Testis (tissue), 5 donors: ENCODE measurements at places on chromosomes 6 and 20. TPM values are rescaled to one million over a fixed set of nuclear protein-coding genes. Genes with fewer than 3 reads are reported as not detected.

DNA sequence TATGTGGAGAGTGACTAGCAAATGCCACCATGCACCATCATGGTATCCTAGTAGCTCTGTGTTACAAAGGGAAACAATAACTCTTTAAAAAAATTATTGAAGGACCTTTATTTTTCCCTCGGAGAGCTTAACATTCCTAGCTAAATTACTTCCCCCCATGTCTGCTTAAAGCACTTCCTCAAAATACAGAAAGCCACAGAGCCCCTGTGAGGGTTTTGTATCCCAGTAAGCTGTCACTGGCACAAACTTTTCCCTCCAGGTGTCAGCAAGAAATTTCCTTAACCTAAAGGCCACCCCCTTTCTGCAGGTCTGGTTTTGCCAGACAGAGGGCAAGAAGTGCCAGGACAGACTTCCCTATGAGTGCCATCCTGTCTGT, 340.0 kb upstream of the PRDM1 start:
- H3K36me3 ChIP-seq: no peaks in the 10 kb centered on the region
- H3K27me3 ChIP-seq: no peaks in the 10 kb centered on the region
- H3K27ac ChIP-seq: no peak overlapping the region
- DNase-seq: no peak
- H3K4me3 ChIP-seq: no peak overlapping the region

DNA sequence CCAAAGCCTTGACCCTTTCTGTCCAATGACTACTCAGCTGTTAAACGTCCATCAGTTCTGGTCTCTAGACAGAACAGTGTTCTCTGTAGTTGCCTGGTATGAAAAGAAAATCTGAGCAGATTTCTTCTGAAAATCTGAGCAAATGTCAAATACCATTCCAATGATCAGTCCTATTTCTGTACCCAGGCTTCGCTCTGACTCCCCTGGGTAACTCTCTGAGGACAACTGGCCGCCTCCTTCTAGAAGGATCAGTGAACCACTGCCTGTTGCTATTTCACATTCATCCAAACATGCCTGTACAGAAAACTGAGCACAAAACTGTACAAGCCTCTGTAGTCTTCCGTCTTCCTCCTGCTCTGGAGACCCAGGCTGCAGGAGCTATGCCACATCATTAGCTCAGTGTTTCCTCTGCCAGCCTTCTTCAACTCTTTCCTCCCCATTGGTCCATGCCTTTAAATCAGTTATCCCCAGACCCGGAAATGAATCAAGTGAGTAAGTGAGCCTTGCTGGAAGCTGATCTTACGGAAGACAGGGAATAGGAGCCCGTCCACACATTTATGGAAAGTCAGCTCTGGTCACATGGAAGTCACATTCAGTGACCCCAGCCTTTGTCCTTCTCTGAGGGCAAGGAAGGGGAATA, 63.3 kb downstream of the DAAM2 start:
- no peak overlapping the region for H3K27ac ChIP-seq
- no peaks in the 10 kb centered on the region for H3K36me3 ChIP-seq
- no peaks in the 10 kb centered on the region for H3K27me3 ChIP-seq

DNA sequence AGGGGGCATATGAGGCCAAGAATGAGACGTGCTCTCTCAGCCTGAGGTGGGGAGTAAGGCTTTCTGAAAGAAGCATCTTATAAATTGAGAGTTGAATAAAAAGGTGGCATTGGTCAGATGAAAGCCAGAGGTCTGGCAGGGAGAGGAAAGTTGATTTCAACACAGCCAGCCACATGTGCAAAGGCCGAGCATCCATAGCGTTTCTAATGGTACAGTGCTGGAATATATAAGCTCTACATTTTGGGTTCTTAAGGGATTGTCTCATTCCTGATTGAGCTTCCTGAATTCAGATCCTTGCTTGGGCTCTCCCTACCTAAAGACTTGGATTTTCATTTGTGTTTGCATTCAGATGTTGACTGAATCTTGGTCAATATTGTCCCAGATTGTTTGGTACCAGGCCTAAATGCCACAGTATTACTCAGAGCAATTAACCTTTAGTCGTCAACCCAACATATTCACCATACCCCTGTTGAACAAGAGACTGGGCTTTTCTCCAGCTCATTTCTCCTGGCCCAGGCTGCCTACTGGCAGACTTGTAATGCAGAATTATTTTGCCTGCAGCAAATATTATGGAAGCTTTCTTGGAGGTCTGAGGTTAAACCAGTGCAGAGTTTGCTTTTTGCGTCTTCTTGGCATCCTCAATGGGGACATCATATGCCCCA, 14.5 kb upstream of the BCAS1 start:
- no peaks in the 10 kb centered on the region for H3K36me3 ChIP-seq
- no peak overlapping the region for H3K4me3 ChIP-seq
- H3K27ac ChIP-seq: no peak overlapping the region
- DNase-seq: no peak
- H3K27me3 ChIP-seq: no peaks in the 10 kb centered on the region

DNA sequence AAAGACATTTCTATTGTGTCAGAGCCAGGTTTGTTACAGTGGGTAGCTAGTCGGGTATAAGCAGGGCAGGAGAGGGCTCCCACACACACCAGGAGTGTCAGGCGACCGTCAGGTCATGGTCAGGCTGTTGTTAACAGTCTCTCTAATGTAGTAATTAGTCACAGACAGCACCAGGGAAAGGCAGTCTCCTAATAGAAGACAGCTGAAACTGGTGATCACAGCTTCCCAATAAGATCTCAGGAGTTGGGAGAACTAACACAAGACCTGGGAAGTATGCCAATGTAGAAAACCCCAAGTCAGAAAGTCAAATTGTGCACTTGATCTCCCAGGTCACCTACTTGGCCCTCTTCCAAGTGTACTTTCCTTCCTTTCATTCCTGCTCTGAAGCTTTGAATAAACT, 53.0 kb upstream of the GPR6 start:
- peaks cover 9% of the 10 kb centered on the region for H3K4me1 ChIP-seq
- no peaks in the 10 kb centered on the region for H3K36me3 ChIP-seq
- H3K4me3 ChIP-seq: no peak overlapping the region
- no peak for DNase-seq

The GPR6 gene
- total RNA-seq: not detected

GRCh38 chr6:52157301-52157941, 28.8 kb upstream of the IL17A start:
- no peaks in the 10 kb centered on the region for H3K27me3 ChIP-seq
- H3K4me3 ChIP-seq: no peak overlapping the region
- DNase-seq: no peak
- H3K4me1 ChIP-seq: no peaks in the 10 kb centered on the region
- H3K36me3 ChIP-seq: no peaks in the 10 kb centered on the region
- no peak overlapping the region for H3K27ac ChIP-seq

DNA sequence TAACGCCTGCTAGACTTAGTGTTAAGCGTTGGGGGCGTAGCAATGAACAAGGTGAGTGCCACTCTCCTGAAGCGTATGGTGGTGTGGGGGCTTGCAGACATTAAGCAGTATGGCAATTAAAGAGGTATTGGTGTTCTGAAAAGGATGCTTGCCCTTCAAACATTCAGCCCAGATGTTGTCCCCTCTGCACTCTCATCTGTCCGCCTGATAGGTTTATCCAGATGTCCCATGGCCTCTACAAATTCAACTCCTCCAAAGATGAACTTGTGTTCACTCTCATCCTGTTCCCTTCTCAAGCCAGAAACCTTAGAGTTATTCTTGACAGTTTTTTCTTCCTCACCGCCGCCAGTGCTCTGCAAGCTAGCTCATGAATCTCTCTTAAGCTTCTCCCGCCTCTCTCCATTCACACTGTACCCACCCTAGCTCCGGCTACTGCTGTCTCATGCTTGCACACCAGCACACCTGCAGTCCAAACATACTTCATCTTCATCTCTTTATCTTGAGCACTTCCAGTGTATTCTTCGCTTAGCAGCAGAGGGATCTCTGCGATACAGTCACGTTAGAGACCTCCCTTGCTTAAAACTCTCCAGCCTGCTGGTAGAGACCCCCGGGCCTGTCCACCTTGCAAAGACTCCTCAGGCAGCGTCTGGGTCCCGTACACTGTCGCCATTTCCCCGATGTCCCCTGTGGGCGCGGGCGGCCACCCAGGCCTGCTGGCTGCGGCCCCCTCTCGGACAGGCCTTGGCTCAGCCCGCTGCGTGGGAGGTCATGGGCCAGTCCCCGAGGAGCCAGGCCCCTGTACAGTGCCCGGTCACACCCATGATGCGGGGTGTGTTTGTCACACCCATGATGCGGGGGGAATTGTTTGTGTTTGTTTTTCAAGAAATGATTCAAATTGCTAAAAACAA, 962 bp downstream of the DDX27 start:
- no peaks in the 10 kb centered on the region for H3K27me3 ChIP-seq
- peaks cover 9% of the 10 kb centered on the region for H3K4me1 ChIP-seq
- DNase-seq: no peak
- no peaks in the 10 kb centered on the region for H3K36me3 ChIP-seq

DNA sequence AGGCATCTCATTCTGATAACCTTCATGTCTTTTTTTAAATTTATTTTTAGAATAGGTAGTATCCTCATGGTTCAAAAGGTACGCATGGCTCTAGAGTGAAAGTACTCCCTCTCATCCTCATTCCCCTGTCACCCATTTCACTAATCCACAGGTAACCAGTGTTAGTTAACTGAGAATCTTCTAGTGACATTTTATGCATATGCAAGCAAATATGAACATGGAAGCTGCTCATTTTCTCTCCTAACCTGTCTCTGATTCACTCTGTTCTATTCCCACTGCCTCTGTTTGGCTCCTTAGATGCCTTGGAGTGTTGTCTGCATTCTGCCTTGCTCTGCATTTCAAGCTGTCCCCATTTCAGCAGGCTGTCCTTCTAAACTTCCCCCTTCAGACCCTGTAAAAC, 4.5 kb downstream of the NCOA7 start:
- H3K27me3 ChIP-seq: no peaks in the 10 kb centered on the region
- H3K4me3 ChIP-seq: no peak overlapping the region
- no peak for DNase-seq
- H3K36me3 ChIP-seq: no peaks in the 10 kb centered on the region

DNA sequence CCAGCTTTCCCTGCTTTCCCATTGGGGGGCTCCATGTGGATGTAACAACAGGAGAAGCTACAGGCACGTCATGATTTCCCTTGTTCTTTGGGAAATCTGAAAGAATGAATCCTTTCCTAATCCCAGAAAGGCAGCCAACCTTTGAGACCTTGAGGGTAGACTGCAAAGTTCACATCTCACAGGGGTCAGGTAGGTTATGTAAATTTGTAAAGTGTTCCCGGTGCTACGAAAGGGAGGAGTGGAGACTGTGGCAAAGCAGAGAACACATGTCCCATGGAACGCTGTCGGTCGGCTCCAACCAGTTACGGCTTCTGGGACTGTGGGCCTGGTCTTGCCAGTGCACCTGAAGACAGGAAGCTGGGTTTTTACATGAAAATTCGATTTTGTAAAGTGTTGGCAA, 85.1 kb downstream of the RSPH3 start:
- no peaks in the 10 kb centered on the region for H3K36me3 ChIP-seq
- H3K27me3 ChIP-seq: no peaks in the 10 kb centered on the region

- H3K4me1 ChIP-seq: peaks cover 60% of the 10 kb centered on the region
- H3K4me3 ChIP-seq: no peak overlapping the region
- no peaks in the 10 kb centered on the region for H3K36me3 ChIP-seq
- no peak overlapping the region for H3K27ac ChIP-seq
Measured at GRCh38 chr20:45921337-45922189, 9.6 kb upstream of the PLTP start.

The CAP2 gene
- total RNA-seq: 1.6 TPM

DNA sequence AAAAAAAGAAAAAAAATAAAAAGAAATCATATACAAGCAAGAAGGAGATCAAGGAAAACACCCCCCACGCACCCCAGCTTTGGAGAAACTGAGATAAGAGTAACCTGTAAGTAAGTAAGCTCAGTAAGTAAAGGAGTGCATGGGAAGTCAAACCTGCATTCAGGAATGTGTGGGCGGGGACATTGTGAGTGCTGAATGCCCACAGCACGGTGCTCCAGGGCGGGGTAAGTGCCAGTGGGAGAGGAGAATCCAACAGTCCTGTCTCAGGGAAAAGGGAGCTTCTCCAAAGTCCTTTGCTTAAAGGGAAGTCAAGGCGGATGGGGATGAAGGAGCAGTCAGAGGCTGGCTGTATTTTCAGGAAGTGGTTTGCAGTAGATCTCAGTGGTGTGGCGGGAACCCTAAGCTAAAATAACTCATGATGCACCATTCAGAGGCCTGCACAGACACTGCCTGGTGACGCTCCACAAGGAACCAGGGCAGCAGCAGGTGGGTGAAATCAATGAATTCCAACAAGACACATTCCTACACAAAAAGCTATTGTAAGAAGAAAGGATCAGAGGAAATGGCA, 368.0 kb downstream of the QKI start:
- no peaks in the 10 kb centered on the region for H3K4me1 ChIP-seq
- no peak overlapping the region for H3K27ac ChIP-seq
- no peak for DNase-seq
- H3K27me3 ChIP-seq: no peaks in the 10 kb centered on the region

The OR2H2 gene
- 0.63 TPM for total RNA-seq

- H3K4me3 ChIP-seq: no peak overlapping the region
- H3K4me1 ChIP-seq: peaks cover 5% of the 10 kb centered on the region
Measured at GRCh38 chr20:32614772-32615171, 29.6 kb upstream of the NOL4L start.

The HLA-DOB gene
- 1.3 TPM for total RNA-seq

The GATA5 gene
- 70.6 TPM for total RNA-seq
